ENCODE measurements at places on chromosomes 16 and 17.

DNA sequence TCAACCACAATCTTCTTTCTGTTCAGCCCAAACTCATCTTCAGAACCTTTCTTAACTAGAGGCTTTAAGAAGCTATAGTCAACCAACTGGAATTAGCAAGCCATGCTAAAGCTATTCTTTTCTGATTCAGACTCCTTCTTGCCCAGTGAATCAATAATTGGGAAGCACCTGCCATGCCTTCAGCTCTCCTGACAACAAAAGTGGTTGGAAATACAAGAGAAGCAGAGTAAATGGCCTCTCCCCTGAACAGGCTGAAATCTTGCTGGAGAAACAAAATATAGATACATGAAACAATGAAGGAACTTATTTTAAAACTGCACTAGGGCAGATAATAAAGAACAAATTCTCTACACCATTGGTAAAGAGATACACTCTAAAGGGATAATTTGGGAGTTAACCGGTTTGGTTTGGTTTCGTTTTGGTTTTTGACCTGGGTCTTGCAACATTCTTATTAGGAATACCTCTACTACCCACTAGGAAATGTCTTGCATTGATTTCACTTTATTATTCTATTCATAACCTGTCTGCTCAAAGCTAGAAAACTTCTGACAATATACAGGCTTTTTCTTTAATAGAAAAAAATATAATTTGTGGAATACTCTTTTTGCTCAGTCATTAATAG lies 173.6 kb upstream of the DYNLRB2 start:
- no peak for DNase-seq

- no peak for DNase-seq
These were observed 89.2 kb downstream of the SPECC1 start for GRCh38 chr17:20098314-20098713.

DNA sequence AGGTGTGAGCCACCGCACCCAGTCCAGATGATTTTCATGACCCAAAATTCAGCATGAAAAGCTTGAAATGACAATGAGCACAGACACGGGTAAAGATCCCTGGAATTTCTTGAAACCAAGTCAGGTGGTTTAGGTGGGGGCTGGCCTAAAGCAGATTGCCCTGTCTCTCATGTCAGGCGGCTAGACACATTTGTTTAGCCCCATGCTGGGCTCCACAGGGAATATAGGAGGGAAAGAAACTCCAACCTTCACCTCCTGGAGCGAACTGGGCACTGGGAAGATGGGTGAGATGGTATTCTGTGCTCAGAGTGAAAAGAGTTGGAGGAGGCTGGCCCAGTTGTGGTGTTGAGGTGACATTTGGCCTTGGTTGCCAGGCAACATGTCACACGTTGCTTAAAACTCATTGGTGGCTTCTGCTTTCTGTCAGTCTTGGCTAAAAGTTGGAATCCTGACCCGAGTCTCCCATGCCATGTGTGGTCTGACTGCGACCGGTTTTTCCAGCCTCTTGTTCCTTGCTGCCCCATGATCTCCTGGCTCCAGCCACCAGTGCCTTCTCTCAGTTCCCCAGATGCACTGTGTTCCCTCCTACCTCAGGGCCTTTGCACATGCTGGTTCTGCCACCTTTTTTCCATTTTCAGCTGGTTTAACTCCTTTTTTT lies 113.7 kb downstream of the ABCC6 start:
- no peak for DNase-seq

DNA sequence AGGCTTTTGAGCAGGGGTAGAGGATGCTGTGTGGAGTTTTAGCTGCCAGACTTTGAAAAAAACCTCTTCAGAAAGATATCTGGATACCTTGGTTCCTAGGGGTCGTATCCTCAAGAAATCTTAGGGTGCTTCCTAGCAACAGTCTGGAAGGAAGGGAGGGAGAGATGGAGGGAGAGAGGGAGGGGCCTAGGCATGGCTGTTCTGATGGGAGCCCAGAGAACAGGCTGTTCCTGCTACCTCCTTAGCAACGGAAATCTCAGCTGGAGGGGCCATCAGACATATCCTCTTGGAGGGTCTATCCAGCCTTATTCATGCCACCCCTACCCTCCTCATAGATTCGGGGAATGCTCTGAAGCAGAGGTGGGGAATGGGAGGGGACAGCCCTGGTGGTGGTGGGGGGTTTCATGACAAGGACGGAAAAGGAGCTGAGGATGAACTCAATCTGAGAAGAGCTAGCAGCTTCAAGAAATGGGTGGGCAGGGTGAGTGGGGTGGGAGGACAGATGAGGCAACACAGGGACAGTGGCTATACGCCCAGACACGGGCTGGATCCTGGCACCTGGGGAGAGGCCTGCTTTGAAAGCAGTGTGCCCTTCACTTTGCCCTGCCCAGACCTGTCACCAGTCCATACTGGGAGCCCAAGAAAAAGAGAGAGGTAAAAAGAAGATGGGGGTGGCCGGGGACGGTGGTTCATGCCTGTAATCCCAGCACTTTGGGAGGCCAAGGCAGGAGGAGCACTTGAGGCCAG lies 2.9 kb upstream of the THRA start:
- no peak for DNase-seq

DNA sequence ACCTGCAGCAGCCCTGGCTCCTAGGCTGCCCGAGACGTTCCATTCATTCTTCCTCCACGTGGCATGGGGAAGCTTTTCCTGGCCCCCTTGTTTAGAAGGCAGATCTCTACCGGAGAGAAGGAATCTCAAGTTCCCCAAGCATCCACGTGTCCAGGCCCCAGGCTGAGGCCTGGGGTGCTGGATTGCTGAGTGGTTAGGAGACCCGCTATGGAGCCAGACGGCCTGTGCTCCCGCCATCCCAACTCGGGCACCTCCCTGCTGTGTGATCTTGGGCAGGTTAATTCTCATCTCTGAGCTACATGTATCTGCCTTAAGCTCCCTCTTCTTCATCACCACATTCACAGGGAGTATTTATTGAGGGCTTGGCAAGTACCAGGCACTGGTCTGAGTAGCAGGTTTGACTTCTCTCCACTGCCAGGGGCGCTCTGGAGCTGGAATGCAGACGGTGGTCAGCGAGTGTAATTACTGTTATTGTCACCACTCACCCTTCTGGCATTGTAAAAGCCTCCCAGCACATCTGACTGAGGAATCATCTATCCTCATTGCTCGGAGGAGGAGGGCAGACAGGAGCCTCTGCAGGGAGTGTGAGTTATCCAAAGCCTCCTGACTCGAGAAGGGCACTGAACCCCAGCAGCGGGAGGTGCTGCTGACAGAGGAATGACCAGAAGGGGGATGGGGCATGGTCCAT lies 1.1 kb upstream of the ADGRG1 start:
- DNase-seq = peak; percentile 23

DNA sequence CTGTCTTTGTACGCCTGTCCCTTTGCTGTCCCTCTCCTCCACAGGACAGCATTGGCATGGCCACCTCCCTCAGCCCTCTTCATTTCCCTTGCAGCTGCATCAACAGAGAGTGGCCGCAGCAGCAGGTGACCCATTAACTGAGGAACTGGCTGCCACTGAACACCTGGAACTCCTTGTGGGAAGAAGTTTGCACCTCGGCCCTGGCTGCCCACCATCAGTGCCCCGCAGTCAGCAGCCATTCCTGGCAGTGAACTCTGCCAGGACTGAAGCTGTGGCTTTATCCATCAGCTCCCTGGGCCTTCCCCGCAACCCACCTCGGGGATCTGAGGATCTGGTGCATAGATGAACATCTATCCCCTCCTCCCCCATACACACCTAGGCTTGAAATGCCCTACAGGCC lies 13.1 kb upstream of the RNF135 start:
- DNase-seq = no peak

GRCh38 chr16:85112364-85112763 lies at the start of gene CIBAR2:
Gene CIBAR2, minus strand, starts transcription at chr16:85112472. Its CDS starts 120 bp downstream, at chr16:85112352.
- no peak for DNase-seq

DNA sequence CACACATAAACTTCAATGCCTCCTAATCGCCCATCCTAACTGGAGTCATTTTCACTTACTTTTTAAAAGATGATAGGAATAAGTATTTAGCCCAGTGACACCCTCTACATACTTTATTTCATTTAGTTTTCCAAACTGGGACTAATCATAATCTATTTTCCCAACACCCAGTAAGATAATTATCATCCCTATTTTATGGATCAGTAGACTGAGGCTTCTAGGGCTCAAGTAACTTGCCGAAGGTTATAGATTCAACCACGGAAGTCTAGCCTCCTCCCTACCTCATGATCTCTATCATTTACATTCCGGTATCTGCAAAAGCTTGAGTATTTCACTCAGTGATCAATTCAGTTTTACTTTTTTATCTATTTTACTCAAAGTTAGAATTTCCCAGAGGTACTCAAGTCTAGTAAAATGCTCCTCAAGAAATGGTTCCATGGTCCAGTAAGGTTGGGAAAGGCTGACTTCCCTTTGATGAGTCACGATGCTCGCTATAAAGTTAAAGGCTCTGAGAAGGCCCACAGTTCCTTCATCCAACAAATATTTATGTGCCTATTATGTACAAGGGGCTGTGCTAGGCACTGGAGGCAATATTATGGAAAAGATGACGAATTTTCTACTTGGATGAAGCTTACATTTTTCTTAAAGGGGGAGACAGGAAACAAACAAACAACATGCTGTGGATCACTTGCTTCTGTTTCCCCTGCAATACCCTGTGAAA lies 75.1 kb downstream of the TOX3 start:
- DNase-seq = no peak

GRCh38 chr17:80706463-80706867 lies 161.8 kb downstream of the RPTOR start:
- DNase-seq = no peak

- DNase-seq = no peak
These were observed 42.5 kb downstream of the ERN1 start for GRCh38 chr17:64087252-64088005.

DNA sequence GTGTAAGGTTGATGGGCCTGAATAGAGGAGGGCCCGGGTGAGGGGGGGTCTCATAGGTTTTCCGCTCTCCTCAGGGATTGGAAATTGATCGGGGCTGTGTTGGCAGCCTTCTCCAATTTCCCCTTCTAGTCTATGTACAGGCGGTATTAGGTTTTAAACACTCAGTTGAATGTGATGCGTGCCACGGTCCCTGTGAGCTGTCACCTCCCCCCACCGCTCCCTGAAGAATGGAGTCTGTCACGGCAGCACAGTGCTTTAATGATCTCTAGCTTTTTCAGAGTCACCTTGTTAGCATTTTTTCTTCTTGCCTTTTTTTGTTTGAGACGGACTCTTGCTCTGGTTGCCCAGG lies 800 bp downstream of the COX4I1 start:
- no peak for DNase-seq

DNA sequence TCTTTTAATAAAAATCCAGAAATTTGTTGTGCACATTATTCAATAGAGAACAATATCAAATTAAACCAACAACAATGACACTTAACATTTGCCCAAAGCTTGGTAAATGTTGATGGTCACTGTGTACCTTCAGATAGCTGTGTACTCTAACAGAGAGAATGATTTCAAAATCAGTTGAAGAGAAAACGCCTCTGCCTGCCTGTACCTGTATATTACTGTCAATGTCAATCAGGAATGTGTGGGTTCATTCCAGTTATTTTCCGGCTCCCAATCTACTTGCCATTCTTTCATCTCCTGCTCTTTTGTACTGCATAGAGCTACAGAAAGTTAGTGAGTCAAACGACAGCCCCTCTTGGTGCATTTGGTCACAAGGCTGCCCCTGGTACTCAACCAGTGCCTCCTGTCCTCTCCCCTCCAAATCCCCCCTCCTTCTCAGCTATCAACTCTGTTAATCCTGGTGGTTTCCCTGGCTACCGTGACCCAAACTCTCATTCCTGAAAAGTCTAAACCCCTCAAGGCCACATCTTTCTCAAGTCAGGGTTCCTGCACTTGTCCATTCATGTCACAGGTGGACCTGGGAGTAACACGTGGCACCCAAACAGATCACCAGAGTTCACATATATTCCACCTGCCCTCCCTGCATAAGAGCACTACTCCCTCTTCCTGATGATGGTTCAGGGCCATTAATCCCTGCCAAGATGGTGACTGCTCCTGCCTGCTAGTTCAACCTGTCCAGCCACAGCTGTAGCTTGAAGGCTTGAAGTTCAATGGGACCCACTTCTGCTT lies 13.6 kb upstream of the ARL4D start:
- no peak for DNase-seq

GRCh38 chr16:22380529-22380928 lies 6.1 kb upstream of the CDR2 start:
- no peak for DNase-seq

DNA sequence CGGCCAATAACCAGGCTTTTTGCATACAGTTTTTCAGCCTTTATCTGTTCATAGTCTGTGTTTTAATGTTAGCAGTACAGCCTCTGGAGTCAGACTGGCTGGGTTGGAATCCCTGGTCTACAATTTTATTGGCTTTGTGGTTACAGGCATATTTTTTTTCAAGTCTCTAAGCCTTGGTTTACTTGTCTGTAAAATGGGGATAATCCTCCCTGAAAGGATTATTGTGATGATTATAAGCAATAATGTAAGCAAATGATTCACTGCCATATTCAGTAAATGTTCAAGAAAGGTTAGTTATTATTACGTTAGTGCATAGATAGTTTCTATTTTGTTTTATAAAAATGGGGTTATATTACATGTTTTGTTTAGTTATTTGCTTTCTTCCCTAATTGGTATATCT lies 15.7 kb downstream of the COX10 start:
- DNase-seq = no peak

DNA sequence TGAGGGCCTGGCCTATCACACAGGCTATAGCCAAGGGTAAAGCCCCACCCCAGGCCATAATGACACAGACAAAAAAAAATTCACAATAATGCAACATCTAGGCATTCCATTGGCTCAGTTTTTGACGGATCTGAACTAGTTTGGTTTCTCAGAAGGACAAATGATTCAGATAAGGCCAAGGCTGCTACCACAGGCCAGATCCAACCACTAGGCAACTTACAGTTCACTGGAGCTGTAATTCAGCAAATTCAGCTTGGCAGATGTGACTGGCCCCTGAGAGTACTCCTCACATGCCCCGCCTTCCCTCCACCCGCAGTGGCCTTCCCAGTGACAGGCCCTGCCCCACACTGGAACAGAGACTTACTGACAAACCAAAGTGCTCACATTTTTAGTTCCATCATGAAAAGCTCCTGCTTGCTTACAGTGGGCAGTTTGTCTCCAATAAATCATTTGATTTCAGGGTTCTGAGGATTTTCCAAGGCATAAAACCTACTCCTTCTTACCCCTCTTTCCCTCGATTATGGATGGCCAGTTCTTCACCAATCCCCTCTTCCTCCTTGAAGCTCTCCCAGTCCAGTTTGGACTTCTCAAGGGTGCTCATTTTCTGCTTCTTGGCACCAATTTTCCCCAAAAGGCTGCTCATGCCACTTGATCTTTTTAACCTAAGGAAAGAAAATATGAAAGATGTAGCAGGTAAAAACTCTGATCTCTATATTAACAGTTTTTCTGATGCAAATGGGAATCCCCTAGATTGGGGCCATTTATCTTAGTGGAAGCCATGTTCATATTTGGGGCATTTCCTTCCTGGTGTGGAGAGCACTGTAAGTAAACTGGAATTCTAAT lies 53.3 kb upstream of the BCAR1 start:
- DNase-seq = peak; percentile 26

DNA sequence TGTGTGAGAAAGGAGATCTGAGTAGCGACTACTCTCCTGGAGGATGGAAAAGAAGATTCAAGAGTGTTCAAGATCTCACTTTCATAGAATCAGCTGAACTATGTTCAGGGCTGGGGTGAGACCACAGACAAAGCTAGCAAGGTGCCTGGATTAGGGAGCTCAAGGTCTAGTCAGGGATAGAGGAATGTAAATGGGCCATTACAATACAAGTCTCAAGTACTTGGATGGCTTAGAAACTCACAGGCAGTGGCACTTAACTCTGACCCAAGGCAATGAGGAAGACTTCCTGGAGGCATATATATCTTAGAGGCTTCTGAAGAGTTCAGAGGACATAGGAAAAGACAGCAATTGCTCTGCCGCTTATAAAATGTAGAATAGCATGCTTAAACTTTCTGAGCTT lies 184.9 kb upstream of the CDH11 start:
- DNase-seq = no peak

Data from nucleus accumbens (tissue), 56 donors.